Activated effector memory CD4-positive, alpha-beta T cell treated with anti-CD3 and anti-CD28 coated beads, Interleukin-2, amount 50 U/mL, for 16 hours (primary cell): ENCODE measurements at places on chromosomes 11 and 22.

- DNase-seq = no peak
Observed at GRCh38 chr11:110123003-110123402, 29.8 kb downstream of the ZC3H12C start.

DNA sequence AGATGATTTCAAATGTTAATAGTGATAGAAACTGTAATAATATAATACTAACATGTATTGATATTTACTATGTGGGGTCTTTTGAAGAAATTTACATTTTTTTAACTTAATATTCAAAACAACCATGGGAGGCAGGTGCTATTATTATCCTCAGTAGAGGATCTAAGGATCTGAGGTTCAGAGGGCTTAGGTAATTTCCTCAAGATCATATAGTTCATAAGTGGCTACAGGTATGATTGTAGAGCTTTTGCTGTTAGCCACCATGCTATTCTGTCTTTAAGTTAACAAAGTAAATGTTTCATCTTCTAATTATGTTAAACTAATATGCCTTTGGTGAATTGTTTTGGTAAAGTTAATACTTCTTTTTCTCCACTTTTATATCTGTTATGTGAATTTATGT lies 83.6 kb downstream of the PDE3B start:
- DNase-seq = no peak

GRCh38 chr11:77316733-77317342 lies 15.4 kb upstream of the GDPD4 start:
- DNase-seq = no peak

DNA sequence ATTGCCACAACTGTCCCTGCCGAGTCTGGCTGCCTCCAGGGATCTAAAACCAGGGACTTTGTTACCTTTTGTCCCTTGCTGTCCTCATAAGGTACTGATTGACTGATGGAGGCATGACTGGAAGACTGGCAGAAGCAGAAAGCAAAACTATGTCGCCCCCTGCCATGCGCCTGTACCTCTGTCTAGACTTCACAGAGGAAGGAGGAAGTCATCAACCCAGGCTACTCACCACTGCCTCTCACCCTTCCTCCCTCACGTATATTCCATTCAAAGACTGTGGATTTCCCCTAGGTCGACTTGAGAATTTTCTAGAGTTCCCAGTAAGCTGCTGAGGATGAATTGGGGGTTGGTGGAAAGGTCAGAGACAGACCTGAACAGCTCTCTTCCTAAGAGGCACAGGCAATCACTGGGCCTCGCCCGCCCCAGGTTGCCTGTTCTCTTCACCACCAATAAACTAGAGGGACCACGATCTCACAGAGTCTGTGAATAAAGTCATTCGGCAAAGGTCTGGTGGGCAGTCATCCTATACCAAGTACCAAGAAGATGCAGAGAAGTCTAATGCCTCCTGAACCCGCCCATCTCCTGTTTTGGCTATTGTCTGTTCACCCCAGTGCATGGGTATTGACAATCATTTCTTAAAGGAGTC lies 27.5 kb upstream of the CHST1 start:
- no peak for DNase-seq

DNA sequence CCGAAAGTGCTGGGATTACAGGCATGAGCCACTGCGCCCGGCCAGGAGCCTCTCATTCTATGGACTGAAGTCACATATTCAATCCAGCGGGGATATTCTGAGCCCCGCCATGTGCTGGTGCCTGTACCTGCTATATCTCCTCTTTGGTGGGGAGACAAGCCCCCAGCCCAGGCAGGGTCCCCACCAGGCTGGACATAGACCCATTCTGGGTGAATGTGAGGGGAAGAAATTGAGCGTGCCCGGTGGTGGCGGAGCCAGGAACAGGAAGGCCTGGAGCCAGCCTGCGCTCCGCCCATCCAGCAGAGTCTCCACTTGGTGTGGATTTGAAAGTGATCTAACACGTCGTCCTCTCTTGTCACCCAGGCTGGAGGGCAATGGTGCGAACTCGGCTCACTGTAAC lies 38.0 kb upstream of the CSNK1E start:
- DNase-seq = peak; percentile 47

DNA sequence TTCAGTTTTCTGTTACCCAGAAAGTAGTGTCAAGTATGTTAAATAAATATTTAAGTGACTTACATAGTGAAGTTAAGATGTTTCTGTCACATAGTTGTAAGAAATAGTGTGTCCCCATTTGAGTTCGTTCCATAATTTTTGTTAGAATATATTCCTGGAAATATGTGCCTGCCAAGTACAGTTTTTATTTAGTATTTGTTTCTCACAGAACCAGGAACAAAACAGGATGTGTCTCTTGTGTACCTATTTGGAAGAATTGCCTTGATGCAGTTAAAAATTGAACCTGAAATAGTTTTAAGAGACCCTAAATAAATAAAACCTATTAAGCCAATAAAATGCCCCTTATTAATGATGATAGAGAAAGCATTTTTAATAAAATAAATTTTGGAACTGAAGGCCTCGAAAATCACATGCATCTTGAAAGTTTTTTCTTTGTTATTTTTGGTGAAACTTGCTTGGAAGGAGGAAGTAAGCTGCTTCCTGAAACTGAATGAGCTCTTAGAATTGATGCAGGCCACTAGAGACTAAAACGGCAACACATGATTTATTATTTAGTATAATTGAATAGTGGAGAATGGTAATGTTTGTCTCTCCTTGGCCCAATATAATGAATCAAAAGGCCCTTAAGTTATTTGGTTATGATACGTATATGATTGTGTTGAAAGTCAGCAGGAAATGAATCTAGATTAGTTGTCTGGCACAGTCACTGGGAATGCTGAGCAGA lies 55.9 kb downstream of the SWAP70 start:
- no peak for DNase-seq

DNA sequence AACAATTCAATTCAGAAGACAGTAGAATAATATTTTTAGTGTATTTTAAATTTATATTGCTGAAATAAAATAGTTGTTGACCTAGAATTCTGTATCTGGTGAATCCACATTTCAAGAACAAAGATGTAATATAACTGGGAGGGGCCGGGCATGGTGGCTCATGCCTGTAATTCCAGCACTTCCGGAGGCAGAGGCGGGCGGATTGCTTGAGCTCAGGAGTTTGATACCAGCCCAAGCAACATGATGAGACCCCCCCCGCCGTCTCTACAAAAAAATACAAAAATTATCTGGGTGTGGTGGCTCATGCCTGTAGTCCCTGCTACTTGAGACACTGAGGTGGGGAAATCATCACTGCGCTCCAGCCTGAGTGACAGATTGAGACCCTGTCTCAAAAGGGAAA lies 72.6 kb downstream of the CD82 start:
- DNase-seq = peak; percentile 36

GRCh38 chr22:18154821-18155390 lies 4.9 kb downstream of the USP18 start:
- no peak for DNase-seq

- DNase-seq = no peak
Observed at GRCh38 chr11:34495239-34495723, 18.3 kb downstream of the ELF5 start.

- DNase-seq = no peak
Observed at GRCh38 chr11:122359081-122359571, 243.1 kb upstream of the BLID start.

GRCh38 chr22:21102659-21103267 lies 57.0 kb downstream of the LRRC74B start:
- peak; percentile 91 for DNase-seq

GRCh38 chr22:22855617-22856308 lies 31.9 kb upstream of the IGLL5 start:
- peak; percentile 71 for DNase-seq

DNA sequence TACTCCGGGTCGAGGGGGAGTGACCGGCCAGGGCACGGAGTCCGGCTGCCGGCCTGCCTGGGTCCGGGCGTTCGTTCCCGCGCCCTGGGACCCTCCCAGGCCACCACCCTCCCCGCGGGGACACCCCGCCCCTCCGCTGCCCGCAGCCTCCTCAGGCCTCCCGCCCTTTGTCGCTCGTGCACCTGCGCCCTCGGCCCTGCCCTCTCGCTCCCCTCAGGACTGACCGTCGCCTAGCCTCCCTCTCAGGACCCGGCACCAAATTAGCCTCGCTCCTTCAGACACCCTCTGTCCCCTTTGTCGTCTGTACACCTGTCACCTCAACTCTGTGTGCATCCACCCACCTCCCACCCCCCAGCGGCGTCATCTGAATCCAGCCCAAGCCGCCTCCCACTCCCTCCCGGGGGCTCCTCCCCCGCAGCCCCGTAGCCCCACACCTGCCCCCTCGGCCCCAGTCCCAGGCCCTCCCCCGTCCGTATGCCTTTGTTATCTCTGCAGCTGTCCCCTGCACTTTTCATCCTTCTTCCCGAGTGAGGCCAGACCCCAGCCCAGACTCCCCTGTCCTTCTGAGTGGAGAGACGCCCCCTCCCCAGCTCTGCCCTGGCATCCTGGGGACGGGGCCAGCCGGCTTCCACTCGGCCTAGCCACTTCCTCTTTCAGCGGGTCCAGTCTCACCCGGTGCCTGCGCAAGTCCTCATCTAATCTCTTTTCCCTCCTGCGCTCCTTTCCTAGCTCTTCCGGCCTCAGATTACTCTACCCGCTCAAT lies 643 bp downstream of the TIGD3 start:
- DNase-seq = peak; percentile 85

DNA sequence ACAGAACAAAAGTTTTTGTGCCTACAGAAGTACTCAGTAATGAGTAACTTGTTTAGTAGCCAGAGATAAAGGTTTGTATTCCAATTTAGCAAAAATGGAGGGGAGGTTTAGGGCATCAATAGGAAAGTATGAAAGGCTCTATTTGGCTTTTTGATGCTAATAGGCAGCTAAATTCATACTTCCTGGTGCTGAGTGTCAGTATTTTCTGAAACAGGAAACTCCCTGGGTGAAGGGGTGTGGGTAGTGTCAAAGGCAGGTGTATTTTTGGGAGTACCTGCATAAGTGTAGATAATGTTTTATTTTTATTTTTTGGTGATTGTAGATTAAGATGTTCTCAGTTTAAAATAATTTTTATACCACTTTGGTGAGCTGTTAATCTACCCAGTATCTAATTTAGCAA lies 29.3 kb upstream of the MMP7 start:
- no peak for DNase-seq

- DNase-seq = no peak
Observed at GRCh38 chr22:33969045-33969444, 48.8 kb upstream of the LARGE1 start.

DNA sequence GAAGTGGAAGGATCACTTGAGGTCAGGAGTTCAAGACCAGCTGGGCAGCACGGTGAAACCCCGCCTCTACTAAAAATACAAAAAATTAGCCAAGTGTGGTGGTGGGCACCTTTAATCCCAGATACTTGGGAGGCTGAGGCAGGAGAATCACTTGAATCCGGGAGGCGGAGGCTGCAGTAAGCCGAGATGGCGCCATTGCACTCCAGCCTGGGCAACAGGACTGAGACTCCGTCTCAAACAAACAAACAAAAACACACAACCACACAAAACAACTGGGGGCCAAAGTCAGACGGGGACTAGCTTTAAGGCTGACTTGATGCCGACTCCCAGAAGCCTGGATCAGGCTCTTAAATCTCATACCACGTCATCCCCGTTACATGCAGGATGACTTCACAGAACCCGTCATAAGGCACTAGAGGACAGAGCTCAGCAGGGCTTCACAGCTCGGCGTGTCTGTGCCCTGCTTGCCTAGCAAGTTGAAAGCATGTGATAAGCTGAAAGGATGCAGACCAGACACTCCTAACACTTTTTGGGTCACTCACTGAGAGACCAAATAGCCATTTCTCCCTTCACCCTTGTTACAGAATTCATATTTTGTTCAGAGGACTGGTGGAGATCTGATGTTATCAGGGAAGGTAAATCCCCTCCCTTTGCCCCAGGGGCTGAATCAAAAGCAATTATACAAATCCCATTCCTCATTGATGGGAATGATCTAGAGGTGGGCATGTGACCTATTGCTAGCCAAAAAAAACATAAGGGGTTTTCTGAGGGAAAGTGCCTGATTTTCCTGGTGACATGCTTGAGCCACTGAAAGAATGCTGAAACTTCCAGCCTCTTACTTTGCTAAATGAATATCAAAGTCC lies 65.4 kb downstream of the GAB2 start:
- DNase-seq = no peak

DNA sequence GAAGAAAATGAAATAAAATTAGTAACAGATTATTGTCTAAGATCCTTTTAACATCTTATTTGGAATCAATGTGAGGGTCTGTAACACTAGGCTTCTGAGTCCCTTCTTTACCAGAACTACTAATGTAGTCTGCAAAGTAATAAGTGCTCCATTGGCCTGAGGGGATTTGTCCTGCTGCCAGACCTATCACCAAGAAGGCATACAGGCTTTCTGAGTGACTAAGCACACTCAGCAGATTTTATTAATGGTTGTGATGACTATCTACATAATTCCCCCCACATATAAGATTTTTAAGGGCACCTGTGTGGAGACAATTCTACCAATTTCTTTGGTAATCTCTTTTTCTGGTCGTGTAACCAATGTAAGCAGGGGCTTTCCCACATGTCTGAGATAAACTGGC lies 365.0 kb upstream of the FAT3 start:
- no peak for DNase-seq

DNA sequence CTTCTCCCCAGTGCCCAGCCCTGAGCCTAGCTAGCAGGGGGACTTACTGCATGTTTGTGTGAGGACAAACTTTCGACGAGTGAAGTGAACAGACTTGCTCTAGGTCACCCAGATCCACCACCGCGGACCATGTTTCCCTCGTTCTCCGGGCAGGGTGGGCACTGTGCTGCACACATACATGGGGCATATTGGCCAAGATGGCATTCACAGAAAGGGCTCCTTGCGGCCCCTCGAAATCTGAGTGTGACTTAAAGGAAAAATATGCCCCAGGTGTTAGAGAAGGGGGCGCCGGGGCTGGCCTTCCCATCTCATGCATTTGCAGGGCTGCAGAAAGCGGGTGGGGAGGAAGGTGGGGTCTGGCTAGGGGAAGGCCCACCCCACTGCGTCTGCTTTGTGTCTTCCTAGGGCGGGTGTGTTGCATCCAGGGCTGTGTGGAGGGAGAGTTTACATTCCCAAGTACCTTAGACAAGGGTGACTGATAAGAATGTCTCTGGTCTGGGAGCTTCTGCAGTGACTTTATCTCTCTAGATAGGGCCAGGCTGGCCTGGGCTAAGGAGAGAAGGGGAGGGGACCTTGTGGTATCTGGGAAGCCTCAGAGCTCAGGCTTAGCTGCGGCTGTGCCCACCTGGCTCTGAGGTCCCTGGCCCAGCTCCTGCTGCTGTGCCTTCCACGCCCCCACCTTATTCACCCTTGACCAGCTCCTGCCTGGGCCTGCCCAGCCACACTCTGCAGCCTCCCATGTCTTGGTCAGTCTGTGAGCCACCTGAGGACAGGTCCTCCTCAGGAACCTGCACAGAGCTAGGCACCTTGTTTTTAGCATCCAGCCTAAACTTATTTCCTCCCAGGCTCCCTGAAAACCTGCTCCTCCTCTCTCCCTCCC lies 45.8 kb downstream of the LRRC32 start:
- DNase-seq = no peak

DNA sequence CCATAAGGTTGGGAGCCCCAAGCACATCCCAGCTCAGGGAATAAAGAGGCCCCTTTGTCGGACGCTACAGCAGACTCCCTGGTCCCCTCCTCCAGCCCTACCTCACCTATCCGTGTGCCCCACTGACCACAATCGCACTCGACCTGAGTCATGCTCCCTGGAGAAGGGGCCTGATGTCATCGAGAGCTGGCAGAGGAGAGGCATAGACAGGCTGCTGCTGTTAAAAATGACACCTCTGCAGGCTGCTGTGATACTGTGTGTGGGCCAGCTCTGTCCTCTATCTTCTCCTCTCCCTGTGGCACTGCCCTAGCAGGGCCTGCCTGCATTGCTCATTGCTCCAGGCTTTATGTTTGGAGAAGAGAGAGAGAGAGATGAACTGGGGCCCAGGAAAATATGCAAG lies 123.4 kb upstream of the SYT13 start:
- no peak for DNase-seq

- no peak for DNase-seq
Observed at GRCh38 chr11:21177379-21177778, 508.0 kb downstream of the NELL1 start.

- DNase-seq = no peak
Observed at GRCh38 chr22:50641696-50642607, 14.0 kb upstream of the ARSA start.
